ENCODE measurements at places on chromosomes 12 and 14.
A peak's percentile ranks its signal among the peaks of the same experiment; 100 is the strongest.

- no peak for DNase-seq
Measured at GRCh38 chr14:94573475-94574277, 7.5 kb upstream of the SERPINA5 start.

GRCh38 chr14:61152851-61153364 lies 128.2 kb downstream of the TMEM30B start:
- no peak for DNase-seq

DNA sequence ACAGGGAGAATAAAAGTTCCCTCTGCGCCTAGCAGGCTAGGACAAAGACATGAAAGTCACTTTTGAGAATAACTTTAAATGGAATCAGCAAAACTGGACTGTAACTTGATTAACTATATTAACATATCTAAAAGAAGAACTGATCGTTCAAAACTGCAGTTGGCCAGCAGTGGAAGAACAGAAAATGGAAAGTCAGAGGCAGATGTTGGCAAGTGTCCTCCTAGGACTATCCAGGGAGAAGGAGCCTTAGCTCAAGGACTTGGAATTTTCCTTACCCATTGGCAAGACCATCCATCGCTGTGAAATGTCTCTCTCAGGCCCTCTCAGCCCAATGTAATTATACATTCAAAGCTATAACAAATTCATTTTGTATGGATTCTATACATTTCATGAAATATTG lies 419.7 kb downstream of the ATP23 start:
- DNase-seq: no peak

DNA sequence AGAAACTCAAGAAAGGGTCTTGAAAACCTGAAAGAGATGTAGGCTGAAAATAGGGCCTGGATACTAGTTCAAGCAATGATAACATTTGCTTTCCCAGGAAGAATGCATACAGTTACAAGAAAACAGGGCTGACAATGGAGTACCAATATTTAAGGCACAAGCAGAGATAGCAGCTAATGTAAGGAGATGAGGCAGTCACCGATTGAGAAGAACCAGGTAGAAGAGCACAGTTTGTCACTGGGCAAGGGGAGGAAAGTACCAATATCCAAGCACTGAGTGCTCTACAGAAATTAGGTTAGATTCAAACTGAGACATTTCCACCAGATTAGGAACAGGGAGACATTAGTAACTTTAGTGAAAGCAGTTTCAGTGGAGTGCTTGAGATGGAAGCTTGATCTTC lies 19.9 kb downstream of the RPS6KA5 start:
- no peak for DNase-seq

DNA sequence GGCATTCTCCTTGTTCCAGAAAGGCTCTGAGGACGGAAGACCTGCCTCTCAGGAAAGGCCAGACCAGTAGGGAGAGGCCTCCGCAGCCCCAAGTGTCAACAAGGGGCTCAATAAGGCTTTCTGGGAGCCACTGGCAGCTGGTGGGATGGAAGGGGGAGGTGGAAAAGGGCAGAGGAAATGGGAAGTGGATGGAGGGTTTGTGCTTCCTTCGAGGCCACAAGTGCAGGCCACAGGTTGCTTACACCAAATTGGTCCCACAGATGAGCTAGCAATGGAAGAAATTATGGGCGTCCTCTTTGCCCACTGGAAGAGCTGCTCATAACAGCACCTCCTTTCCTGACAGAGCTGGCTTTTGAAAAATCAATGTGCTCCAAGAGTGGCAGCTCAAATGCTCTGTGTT lies 28.2 kb downstream of the P2RX4 start:
- DNase-seq: no peak

DNA sequence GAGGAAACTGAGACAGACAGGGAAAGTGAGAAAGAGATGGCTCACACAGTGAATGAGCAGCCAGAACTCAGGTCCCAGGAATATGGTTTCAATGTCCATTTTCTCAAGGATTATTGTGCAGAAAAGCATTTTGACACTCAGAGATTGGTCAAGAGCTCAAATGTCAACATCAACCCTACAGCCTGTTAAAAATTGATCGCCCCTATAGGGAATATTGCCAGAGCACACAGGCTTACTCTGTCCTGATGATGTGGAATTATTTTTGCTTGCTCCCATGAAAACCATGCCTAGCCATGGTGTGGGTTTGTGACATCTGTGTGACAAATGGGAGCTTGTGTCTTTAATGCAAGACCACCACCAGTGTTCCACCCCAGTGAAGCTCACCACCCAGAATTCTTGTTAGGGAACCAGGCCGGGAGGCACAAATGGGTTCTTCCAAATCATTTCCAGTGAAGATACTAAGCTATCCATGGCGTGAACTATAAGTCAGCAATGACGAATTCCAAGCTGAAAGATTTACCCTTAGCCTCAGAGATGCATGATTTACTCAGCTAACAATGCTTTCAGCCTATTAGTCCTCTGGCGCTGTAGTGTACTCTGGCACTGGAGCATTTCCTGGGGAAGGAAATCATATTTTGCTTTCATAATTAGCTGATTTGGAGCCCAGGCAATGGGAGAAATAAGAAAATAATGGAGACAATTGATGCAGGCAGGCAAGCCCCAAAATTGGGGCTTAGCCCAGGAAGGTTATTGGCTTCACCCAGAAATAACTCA lies 1188.2 kb upstream of the TMEM132C start:
- no peak for DNase-seq

- DNase-seq: no peak
Measured at GRCh38 chr14:50333014-50333509, 20.9 kb downstream of the DMAC2L start.

- no peak for DNase-seq
Measured at GRCh38 chr12:42936260-42936659, 346.7 kb upstream of the PRICKLE1 start.

DNA sequence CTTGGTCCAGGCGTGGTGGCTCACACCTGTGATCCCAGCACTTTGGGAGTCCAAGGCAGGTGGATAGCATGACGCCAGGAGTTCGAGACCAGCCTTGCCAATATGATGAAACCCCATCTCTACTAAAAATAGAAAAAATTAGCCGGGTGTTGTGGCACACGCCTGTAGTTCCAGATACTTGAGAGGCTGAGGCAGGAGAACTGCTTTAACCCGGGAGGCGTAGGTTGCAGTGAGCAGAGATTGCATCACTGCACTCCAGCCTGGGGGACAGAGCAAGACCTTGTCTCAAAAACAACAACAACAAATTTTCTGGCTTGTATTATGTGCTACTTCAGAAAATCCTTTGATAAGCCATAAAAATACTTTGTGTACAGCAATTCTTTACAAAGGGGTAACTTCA lies 41.1 kb downstream of the LARP4 start:
- no peak for DNase-seq

DNA sequence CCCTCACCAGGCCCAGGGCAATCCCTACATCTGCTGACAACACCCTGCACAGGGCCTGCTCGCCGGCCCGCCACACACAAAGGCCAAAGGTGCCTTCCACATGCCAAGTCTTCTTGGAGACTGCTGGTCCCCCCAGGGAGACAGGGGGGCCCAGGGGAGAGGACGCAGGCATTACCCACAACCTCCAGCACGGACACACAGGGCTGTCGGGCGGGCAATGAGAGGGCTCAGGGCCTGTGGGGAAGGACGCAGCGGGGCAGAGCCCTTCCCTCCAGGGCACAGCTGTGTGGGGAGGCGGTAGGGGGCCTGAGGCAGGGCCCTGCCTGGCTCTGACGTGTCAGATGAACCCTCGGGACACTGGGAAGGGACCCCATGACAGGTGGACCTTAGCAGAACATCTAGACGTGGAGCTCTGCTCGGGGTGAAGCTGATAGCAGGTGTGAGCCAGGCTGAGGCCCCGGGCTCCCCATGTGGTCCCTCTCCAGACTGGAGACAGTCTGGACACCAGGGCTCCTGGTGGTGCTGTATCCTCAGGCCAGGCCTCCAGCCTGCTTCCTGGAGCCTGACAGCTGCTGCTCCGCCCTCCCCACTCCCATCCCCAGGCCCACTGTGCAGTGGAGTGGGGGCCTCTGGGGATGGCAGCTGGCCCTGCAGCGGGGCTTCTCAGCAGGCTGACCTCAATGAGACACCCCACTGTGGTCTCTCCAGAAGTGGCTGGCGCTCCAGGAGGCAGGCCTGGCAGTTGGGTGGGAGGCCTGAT lies 31.6 kb upstream of the NUDT14 start:
- no peak for DNase-seq

DNA sequence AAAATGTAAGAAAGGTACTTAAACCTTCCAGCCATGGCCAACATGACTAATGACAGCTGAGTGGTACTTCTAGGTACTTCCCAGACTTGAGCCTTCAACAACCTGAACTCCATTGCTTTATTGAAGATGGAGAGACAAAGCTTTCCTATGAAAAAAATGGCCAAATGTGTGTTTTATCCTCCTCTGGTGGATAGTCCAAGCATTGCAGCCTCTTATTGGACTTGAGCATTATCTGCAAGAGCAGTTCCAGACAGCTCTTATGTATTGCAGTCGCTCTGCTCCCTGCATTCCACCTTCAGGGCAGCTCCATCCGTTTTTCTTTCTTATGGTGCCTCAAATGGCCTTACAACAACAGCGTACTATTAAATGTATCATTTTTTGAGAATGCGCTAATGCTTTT lies 588.2 kb downstream of the NRXN3 start:
- DNase-seq: no peak

DNA sequence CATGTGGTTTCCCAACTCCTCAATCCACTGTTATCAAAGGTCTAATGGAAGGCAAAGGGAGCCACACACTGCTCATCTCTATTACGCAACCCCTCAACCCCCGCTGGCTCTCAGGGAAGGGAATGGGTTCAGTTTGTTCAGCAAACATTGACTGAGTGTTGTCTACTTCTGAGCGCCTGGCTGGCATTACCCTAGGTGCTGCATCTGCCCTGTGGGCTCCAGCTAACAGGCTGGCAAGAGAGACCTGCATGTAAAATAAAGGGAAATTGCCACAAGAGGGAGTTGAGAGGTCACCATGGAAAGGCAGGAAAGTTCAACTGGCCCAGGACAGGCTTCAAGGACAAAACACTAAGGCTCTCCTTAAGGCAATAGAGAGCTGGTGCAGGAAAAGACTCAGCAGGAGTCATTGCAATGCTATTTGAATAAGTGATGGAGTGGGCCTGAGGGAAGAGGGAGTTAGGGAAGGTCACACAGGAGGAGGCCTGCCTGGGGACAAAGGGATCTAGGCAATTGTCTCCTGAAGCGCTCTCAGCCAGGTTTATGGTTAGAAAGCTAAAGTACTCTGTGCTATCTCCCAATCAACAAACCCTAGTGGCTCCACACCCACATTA lies 5.5 kb upstream of the ZNF740 start:
- no peak for DNase-seq

DNA sequence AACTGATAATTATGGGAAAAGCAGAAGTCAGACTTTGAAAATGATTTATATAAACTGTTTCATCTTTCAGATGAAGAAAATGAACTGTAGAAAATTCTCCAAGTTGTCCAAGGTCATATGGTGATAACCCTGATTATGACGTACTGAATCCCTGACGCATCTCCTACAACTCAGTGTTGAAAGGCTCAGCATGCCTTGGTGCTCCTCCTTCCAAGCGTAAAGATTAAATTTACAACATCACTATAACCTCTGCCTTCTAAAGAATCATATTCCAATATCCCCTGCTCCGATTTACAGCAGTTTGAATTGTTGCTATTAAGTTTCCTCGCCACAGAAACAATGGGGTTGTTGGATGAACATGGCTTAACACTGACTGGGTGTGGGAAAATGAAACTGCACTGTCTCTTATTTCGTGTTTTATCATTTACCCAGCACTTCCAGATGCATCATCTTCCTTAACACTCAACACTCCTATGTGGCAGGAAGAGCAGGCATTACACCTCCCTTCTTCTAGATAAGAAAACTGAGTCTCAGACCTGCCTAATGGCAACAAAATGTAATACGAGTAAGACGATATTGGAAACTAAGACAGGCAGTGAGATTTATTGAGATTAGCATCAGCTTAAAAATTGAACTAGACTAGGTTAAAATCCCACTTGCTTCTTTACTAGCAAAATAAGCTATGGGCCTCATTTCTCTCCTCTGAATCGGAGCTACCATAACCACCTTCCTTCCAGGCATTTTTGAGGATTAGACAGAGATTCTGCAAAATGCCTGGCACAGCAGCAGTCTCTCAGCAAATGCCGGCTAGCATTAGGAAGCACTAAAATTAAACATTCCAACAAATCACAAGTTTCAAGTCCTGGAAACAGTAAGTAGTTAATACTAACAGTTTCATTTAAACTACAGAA lies 74.2 kb downstream of the PPM1H start:
- no peak for DNase-seq

DNA sequence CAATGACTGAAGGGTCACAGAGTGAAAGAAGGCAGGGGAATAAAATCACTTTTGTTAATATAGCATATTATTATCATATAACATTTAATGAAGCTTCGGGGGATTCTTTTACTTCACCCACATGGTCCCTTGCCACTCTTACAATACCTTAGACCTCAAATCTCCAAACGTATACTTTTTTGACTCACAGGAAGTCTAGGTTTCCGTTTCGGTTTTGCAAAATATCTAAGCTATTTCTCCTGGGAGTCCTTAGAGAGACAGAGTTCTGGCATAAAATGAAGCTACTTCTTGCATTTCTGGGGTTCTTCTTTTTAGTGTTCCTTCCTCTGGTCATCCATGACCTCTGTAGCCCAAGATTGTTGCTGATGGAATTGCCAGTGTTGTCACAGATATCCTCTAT lies 590.5 kb upstream of the ATP2B1 start:
- no peak for DNase-seq

DNA sequence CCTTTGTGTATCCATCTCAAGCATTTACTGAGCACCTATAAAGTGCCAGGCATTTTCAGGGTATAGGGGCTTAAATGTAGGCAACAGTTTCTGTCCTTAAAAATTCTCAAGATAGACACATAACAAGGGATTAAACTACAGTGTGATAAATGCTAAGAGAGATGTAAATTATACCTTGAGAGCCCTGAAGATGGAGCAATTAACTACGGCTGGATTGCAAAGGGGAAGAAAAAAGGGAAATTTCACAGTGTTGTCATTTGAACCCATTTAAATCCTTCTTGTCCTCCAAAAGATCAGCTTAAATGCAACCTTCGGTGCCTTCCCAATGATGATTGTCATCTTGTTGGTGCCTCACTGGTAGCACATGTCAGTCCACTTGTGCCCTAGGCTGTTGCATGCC lies 11.5 kb upstream of the IL26 start:
- no peak for DNase-seq

DNA sequence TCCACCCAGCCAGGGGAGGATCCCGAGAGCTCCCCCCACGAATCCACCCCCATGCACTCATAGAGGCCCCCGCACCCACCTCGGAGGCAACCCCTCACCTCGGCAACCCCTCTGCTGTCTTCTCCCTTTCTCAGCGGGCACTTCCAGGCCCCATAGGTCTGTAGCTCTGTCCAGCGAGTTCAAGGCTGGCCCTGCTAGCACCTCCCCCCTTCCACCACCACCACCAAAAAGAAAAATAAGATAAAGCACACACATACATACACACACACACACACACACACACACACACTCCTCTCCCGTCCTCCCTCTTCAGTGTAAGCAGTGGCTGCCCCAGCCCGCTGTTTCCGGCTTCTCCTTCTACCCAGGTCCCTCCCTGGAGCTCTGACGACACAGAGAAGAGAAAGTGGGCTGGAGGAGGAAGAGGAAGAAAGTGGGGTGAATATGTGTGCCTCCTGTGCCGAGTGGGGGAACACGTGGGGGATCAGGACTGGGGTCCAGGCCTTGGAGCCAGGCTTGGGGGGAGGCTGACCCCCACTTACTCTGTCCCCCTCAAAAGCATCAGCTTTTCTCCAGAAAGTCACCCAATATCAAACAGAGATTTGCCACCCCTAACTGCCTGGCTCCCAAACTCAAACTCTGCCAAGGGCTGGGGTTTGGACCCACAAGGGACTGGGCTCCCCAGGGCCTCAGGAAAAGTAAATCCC lies at the start of gene STAT6:
Gene STAT6 (minus strand): TSS at position 332 of the 704 bp plus-strand sequence. CDS start 3,084 bp downstream, outside the sequence.
- peak; percentile 78 for DNase-seq
